ENCODE measurements at places on chromosomes 6 and 20. TPM values are rescaled to one million over a fixed set of nuclear protein-coding genes. Genes with fewer than 3 reads are reported as not detected.
A peak's percentile ranks its signal among the peaks of the same experiment; 100 is the strongest.

FUCA2 gene
- total RNA-seq, result 108 TPM

SF3B5 gene
- 311 TPM for total RNA-seq

- DNase-seq, result no peak
Measured at GRCh38 chr6:39268721-39269120, 39.4 kb upstream of the KCNK5 start.

DNA sequence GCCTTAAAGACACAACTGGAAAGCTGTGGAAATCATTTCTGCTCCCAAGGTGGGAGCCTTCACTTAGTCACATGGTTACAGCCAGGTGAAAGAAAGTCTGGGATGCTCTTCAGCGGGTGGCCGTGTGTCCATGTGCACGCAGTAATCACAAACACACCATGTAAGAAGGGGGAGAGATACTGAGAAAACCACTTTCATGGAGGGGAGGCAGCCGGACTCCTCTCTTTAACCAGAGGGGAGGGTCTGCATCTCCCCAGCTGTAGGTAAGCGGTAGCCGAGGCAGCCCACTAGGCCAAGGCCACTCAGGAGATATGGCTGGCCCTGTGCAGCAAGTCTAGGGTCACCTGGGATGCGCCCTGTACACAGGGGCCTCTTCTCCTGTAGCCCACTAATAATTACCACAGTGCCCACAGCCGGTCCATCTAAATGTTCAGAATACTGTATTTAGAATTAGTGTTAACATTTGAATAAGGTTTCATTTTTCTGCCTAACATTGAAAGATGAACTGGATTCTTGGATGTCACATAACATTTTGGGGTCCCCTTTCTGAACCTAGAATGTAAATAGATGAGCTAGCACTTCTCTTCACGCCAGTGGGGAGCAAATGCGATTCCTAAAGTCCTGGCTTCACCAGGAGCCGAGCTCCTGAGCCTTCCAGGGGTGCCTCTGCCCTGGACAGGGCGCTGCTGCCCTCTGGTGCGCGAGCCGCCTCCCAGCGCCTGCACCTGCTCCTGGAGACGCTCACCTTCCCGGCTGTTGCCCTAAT, 15.9 kb downstream of the GPR31 start:
- DNase-seq, result peak; percentile 8

DNA sequence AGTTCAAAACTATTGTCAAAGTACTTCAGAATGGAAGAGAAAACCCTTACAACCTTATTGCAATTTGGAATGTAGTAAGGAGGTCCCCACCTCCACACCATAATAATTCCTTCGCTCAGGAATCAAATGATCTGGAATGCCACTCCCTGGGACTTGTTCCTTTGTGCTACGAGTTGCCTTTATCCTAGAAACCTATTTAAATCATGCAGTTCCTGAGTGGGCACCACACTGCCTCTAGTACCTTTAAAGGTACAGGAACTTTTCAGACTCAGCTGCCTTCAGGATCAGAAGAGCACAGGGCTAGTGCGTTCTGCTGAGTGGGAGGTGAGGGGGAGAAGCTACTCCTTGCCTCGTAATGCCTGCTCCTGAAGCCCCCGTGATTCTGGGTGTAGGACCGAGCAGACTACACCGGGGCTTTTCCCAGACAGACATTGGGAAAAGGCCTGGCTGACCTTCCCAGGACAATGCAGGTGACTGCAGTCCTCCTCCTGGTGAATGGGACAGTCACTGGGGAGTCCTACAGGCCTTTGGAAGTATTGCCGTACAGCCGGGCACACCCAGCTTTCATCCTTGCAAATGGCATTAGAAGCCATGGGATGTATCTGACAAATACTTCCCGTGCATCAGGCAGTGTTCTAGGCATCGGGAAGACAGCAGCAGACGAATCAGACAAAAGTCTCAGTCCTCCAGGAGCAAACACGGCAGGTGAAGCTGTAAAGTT, 11.8 kb upstream of the TUBB2B start:
- DNase-seq, result no peak

DNA sequence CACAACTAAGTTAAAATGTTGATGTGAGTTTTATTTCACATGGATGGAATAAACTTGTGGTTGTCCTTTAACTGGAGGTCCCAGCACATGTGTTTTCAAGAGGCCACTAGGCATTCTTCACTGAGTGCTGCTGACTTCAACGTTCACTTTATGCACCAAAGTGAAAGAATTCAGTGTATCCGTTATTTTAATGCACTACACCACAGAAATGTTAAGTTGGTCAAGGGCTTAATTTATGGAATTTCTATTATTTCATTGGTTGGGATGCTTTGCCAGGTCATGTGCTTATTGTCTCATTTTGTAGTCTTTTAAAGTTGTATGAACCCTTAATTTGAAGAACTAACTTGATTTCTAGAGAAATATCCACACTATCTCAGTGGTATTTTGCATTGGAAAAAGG, 106.4 kb downstream of the PPP1R14C start:
- DNase-seq, result no peak

DNA sequence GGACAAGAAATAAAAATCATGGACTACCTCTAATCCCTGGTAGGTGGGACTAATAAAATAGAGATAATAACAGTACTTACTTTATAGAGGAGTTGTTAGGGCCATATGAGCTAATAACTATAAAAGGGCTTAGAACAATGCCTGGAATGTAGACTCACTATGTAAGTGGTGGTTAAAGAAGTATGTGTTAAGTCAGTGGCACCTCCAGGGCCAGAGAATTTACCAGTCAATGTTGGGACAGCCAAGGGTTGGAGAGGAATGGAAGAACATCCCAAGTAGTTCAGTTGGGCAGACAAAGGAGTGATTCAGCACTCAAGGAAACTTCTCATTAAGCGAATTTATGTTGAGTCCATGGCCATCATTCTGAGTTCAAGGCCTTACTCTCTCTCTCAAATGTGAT, 116.8 kb downstream of the OTOR start:
- peak; percentile 43 for DNase-seq

RRAGD gene
- 0.20 TPM for total RNA-seq

GRCh38 chr20:13423472-13424173, 202.5 kb downstream of the ISM1 start:
- DNase-seq, result no peak
